ENCODE measurements at places on chromosomes 4 and X.

DNA sequence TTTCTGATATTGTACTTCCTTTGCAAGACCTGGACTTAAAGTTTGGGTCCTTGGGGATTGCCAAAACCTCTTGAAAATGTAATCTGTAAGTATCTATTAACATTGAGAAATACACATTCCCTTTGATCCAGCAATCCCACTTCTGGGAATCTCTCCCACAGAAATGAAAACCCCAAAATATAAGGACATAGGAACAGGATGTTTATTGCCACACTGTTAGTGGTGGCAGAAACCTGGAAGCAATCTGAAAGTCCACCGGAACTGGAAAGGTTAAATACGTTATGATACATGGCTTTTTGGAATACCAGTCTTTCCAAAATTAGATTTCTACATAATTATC, 71.2 kb upstream of the STX18 start:
- no peak for DNase-seq

GRCh38 chr4:40322811-40323210, 12.3 kb upstream of the CHRNA9 start:
- no peak for DNase-seq

GRCh38 chrX:131063613-131064012, 5.5 kb downstream of the ARHGAP36 start:
- no peak for DNase-seq

DNA sequence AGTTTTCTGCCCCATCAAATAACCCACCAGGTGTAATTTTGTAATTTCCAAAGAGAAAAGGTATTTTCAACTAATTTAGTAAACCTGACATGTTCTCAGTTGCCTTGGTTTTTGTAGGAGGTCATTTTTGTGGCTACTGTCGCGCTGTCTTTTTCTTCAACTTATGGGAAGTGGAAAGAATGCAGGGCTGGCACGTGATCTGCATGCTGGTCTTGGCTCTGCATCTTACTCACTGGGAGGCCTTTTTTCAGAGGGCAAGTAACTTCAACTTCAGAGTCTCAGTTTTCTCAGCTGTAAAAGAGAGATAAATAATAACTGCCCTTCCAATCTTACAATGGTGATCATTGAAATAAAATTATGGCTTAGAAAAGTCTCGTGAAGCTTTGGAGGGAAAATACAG, 109.9 kb upstream of the SMIM10 start:
- DNase-seq = no peak

- DNase-seq = no peak
Observed at GRCh38 chr4:92120810-92121498, 182.8 kb upstream of the GRID2 start.

- no peak for DNase-seq
Observed at GRCh38 chrX:148380650-148381561, 119.5 kb upstream of the AFF2 start.

- no peak for DNase-seq
Observed at GRCh38 chrX:9466736-9467135, 1.9 kb downstream of the TBL1X start.

DNA sequence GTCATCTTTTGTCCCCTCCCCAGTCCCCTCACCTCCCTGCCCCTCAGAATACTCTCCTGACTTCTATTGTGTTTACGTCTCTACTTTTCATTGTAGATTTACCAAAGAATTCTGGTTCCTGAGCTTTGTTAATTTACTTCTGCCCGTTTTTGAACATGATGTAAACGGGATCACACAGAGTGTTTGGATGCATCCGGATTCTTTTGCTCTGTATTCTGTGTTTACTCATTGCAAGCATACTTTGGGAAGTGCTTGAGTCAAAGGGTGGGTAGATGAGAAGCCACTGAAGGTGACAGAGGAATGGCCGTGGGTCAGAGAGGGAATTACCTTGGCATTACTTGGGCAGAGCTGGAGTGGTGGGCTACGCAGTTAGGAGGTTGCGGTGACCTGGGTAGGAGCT, 18.0 kb downstream of the CLCN4 start:
- no peak for DNase-seq

- DNase-seq = no peak
Observed at GRCh38 chr4:90012918-90013317, 114.3 kb upstream of the CCSER1 start.

DNA sequence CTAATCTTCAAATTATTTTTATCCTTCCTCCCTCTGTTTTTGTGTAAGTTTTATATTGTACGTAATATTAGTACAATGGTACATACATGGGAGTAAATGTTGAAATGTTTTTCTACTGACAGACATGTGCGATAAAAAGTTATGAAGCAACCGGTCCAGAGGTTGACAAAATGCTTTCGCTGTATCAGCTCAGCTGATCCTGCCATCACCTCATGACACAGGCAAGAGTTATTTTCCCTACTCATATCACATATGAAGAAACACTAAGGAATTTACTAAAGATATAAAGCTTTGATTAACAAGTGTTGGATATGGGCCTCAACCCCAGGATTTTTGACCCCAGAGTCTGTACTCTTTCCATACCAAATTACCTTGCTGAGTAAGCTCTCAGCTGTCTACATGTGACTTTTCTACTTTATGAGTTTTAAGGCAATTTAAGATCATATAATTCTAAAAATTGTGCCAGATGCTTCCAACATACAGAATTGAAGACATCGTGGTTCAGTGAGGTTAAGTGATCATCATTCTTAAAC, 50.0 kb downstream of the CLCN5 start:
- no peak for DNase-seq

- no peak for DNase-seq
Observed at GRCh38 chr4:89753601-89754066, 83.3 kb downstream of the SNCA start.

DNA sequence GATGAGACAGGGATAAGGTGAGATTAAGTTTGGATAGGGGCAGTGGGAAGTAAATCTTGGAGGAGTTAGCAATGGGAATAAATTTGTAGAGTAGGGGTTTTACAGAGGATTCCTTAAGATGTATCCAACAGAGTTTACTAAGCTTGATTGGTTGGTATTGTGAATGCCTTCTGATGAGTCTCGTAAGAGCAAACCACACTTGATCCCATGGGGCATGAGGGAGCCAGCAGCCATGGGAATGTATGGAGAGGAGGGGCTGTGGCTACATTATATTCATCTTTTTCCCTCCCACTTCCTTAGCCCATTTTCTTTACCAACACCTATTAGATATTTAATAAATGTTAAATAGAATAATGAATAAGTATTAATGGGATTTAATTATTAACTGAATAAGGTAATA, 126.6 kb upstream of the NDST3 start:
- no peak for DNase-seq

- no peak for DNase-seq
Observed at GRCh38 chrX:129693354-129693753, 38.6 kb upstream of the APLN start.

GRCh38 chr4:81746773-81747172, 275.1 kb upstream of the RASGEF1B start:
- DNase-seq = no peak

GRCh38 chr4:189941005-189941450, 356 bp downstream of the FRG1 start:
- DNase-seq = no peak

GRCh38 chrX:30975467-30975866, 86.4 kb upstream of the TAB3 start:
- DNase-seq = no peak

DNA sequence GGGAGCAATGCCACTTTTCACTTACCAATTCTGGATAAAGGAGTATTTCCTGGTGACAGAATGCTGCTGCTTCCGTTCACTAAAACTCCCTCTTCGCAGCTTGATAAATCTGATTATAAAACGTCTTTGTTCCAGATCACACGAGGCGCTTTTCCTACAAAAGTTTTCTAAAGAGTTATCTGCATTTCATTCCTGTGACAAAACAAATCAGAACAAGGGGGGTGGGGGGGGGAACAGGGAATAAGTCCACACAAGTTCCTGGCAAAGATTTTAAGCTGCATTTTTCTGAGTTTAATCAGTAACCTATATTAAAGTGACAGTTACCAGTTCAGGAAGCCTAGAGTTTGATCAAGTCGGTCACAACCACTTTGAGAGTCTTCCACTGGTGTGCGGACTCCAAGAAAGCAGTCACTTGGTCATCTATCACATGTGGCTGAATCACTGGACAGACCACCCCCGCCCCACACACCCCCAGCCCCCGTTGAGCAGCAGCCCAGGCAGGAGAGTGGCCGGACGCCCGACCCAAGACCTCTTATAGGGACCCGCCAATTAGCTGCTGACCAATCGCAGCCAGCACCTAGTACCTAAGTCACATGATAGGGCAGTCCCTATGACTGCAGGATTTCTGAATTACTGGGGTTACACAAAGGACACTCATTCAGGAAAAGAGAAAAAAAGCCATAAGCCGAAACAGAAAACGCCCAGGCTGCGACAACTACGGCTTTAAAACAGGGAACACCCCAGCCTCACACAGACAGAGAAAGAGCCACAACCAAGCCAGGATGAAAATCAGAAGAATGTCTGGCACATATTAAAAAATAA, 569.3 kb upstream of the DIPK2B start:
- DNase-seq = no peak

DNA sequence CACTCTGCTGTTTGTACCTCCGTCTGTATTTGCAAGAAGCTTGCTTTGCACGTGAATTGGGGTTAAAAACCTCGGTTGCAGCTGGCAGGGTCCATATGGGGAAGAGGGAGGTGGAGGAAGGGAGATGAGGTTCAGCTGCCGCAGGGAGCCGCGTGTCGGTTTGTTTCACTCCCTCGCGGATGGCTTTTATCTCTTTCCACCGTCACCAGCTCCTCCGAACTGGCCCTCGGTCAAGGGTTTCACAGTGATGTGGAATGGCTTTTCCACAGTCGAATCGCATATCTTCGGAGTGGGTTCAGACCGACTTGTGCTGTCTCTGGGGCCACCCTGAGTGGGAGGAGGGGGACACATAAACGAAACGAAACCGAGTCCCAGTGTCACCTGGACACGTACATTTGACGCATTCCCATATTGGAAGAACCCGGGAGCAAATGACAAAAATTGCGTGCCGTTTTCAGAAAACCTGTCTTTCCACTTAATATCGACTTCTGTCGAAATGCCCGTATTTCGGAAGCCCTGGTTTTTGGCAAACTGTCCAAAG, 929 bp downstream of the ZBTB33 start:
- no peak for DNase-seq

DNA sequence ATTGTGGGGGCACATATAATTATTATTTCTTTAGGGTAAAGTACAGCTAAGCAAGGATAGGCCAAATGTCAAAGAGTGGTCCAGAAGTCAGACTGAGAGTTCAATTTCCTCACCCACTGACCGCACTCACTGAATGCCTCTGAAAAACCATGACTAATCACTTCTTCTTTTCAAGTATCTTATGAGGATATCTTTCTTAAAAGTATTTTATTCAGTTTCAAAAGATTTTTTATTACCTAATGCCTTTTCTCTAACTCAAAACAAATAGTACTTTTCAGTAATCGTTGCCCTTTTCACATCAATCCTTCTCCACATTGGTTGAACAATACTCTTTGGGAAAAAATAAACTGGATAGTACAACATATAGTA, 61.7 kb upstream of the CAMK2D start:
- DNase-seq = no peak

DNA sequence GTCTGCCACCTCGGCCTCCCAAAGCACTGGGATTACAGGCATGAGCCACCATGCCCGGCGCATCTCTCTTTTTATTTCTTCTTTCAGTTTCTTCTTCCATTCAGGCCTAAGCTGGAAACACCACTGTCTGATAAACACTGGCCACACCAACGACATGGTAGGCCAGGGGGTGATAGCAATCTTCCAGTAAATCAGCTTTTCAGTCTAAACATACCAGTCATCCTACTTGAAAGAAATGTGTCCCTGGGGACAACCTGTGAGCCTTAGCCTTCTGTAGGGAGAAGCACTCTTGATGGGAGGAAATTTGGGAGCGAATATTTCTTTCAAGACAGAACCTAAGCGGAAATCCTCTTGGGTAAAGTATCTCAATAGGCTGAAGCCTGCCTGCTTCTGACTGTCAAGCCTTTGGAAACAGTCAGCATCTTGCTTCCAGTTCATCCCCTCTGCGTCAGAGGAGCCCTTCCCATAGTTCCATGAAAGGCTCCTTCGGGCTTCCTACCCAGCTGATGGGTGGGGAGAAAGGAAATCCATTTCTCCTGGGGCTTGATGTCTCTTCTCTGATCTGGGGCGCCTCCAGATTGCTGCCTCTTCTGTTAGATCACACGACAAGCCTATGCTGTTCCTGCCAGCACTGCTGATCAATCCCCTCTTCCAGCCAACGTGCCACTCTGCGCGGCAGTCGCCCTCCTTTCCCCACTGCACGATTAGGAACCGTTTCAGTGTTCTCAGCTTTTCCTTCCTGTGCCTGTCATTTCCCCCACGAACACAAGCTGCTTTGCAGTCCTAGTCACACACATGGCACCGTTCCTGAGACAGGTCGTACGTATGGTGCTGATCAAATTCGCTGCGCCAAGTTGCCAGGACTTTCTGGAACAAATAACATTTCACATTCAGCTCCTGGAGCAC, 49.5 kb upstream of the CBR4 start:
- no peak for DNase-seq

DNA sequence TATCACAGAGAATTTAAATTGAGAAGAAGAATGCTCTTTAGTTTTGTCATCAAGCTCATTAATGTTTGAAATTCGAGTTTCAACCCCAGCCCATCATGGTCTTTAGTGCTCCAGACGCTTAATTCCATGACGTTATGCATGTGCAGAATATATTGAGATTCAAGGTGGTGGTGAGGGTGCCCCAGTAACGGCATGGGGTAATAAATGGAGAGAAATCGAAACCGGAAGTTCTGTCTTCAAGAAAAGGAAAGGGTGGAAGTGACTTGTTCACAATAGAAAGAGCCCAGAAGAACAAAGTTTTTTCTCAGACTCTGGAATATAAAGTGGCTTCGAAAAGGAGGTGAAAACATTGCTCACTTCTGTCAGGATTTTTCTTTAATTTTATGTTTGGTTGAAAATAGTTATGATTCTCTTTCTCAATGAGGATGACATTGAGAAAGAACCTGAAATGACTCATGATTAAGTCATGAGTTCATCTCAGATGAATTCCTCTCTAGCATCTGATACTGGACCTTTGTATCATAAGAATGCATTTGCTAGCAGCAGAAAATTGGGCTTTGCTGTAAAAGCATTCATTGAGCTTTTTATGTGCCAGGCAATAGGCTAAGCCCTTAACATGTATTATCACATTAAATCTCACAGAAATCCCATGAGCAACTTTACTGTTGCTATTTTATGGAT, 779 bp upstream of the DDX60L start:
- peak; percentile 6 for DNase-seq

Data from stimulated activated CD4-positive, alpha-beta T cell treated with anti-CD3 and anti-CD28 coated beads, Interleukin-1b, Interleukin-23, amount 100 ng/mL, for 1 hour (primary cell).